ENCODE measurements at places on chromosomes 5 and 9.

GRCh38 chr5:126268697-126269315 lies 154.4 kb upstream of the GRAMD2B start:
- DNase-seq = no peak

GRCh38 chr5:162067162-162067561 lies 411 bp upstream of the GABRG2 start:
- DNase-seq = no peak

DNA sequence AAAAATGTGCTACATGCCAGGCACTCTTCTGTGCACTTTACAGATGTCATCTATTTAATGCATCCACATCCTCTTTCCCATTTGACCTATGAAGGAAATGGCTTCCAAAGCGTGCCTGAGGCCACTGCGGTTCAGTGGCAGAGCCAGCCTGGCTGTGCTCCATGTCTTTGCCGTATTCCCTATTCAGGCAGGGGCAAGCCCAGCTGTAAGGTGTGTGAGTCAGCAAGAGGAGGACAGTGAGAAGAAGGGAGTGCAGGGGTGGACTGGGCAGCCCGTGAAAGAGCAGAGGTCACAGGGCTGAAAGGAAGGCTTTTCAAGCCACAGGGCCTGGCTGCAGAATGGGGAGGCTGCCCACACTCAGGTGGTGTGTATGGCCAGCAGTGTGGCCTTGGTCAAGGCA lies 91.7 kb downstream of the HRH2 start:
- DNase-seq = no peak

DNA sequence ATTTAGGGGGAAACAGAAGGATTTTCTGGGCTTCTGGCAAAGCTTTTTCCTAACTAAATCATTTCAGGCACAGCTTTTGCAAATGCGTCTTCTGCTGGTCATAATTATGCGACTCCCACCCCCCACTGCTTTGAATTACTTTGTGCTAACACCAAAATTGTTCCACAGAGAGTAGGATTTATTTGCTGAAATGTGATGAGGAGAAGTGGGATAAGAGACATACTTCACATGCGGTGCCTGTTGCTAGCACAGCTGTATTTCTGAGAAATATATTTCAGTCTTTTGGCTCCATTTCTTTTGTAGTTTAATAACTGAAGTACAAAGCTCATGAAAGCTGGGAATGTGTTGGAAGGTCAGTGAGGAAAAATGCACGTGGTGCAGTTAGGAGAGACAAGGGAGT lies 83.2 kb upstream of the TAS2R1 start:
- DNase-seq = no peak

DNA sequence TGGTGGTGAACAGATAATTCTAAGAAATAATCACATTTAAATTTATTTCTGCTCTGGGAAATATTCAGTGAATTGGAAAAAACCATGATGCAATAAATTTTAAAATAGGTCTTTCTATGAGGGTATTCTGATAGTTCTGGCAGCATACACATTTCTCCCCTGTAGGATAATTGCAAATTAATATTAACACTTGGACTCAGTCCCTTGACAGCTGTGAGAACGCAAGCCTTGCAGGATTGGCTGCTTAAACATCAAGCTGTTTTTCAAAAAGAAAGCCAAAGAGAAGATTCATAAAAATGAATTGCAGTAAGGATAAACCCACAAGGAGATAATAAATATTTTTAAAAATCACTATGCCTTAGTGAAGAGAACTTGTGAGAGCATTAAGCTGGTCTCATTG lies 180.0 kb downstream of the MTRR start:
- no peak for DNase-seq

- no peak for DNase-seq
Observed at GRCh38 chr9:38423973-38424843, at the start of gene IGFBPL1. Gene IGFBPL1 (minus strand): TSS chr9:38424454. CDS start chr9:38424424, 30 bp downstream.

GRCh38 chr5:92514896-92515295 lies 1066.1 kb downstream of the NR2F1-AS1 start:
- DNase-seq = no peak
